Natural killer cell (primary cell): ENCODE measurements at places on chromosomes 2 and 18. TPM values are rescaled to one million over a fixed set of nuclear protein-coding genes. Genes with fewer than 3 reads are reported as not detected.

FBXO36 gene
- 1.5 TPM for total RNA-seq

MOGAT1 gene
- total RNA-seq = not detected

IL36G gene
- total RNA-seq = not detected

GRCh38 chr2:226756131-226756530, 43.5 kb downstream of the IRS1 start:
- no peak overlapping the region for H3K27ac ChIP-seq
- no peak overlapping the region for H3K4me3 ChIP-seq
- DNase-seq = no peak
- no peaks in the 10 kb centered on the region for H3K27me3 ChIP-seq
- H3K4me1 ChIP-seq = no peaks in the 10 kb centered on the region

- no peaks in the 10 kb centered on the region for H3K27me3 ChIP-seq
- no peaks in the 10 kb centered on the region for H3K36me3 ChIP-seq
- no peaks in the 10 kb centered on the region for H3K4me1 ChIP-seq
- no peak overlapping the region for H3K4me3 ChIP-seq
- no peak overlapping the region for H3K27ac ChIP-seq
Measured at GRCh38 chr2:16238001-16238761, 297.8 kb downstream of the MYCN start.

GRCh38 chr18:48698707-48699106, 159.9 kb downstream of the CTIF start:
- H3K4me3 ChIP-seq = no peak overlapping the region
- no peaks in the 10 kb centered on the region for H3K36me3 ChIP-seq
- H3K4me1 ChIP-seq = peaks cover 10% of the 10 kb centered on the region
- H3K27ac ChIP-seq = no peak overlapping the region
- H3K27me3 ChIP-seq = no peaks in the 10 kb centered on the region

GRCh38 chr18:26307161-26307773, 81.0 kb downstream of the TAF4B start:
- H3K36me3 ChIP-seq = no peaks in the 10 kb centered on the region
- no peak overlapping the region for H3K4me3 ChIP-seq
- no peak for DNase-seq
- no peak overlapping the region for H3K27ac ChIP-seq

DNA sequence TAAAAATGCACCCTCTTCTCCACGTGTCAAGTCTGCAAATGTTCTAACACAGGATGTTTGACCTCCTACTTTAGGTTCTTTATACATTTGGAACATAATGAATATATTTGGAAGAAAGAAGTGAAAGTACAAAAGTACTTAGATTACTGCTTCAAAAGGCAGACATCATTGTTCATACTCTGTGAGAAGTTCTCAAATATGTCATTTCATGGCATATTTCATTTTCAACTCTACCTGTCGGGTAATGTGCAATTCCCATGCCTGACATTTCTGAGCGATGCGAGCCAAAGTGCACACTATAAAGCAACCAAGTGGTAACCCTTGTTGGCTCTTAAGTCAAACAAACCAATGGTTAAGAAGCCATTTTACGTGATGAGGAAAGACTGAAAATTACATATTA, 7.0 kb downstream of the BUB1 start:
- DNase-seq = no peak
- H3K27ac ChIP-seq = no peak overlapping the region
- H3K36me3 ChIP-seq = no peaks in the 10 kb centered on the region

DNA sequence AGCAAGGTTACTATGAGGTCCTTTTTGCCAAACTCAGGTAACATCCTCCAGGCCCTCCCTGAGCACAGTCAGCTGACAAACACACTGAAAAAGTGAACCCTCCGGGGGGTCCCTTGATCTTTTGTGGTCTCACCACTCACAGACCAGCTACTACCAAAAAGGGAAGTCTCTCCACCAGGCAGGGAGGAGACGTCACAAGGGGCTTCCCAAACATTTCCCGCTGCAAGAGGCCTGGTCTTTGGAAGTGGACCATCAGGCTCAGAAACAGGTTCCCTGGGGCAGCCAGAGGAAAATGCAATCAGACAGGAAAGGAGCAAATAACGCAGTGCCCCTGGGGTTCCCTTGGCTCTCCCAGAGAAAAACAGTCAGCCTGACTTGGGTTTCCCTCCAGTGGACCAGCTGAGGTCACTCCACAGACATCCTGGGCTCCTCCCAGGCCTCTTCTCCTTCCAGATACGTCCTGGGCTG, 38.7 kb upstream of the POMC start:
- no peaks in the 10 kb centered on the region for H3K27me3 ChIP-seq
- no peak overlapping the region for H3K27ac ChIP-seq
- peaks cover 39% of the 10 kb centered on the region for H3K4me1 ChIP-seq
- H3K36me3 ChIP-seq = no peaks in the 10 kb centered on the region
